ENCODE measurements at places on chromosomes 7 and 10.

- no peak for DNase-seq
Observed at GRCh38 chr7:298375-298702, 8.4 kb downstream of the FOXL3 start.

GRCh38 chr10:13376746-13377145 is 28.7 kb upstream of the SEPHS1 start:
- no peak for DNase-seq

DNA sequence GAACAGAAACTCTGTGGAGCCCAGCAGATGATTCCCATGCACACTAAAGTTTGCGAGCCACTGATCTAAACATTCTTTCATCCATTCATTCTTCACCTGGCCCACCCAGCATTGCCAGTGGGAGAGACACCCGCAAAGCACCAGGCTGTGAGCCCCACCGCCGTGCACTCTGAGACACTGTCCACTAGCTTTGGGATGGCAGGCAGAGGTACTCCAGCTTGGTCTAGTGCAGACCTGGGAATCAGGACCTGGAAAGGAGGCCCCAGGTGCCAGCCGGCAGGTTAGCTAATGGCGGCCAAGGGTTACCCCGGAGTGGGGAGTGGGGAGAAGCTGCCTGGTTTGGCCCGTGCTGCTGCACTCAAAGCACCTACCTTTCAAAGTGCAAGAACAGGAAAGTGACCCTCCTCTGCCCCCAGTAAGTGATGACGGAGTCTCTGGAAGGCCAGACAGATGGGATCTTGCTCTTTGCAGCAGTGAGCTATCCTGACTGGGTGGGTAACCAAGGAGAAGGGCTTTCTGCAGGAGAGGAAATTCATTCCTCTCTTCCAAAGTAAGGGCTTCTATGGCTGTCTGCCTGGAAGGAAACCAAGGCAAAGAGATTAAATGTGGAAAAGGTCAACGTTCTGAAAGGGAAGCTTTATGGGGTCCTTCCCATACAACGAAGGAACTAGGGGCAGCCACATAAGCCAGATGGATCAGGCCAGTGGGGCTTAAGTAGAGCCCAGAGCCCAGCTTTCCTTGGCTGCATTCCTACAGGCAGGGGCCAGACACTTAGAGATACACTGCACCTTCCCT is 74.2 kb upstream of the LRRC4 start:
- DNase-seq, result no peak

GRCh38 chr7:74039337-74039736 is 11.4 kb downstream of the ELN start:
- no peak for DNase-seq

- no peak for DNase-seq
Observed at GRCh38 chr7:155418941-155419755, 38.8 kb upstream of the EN2 start.

DNA sequence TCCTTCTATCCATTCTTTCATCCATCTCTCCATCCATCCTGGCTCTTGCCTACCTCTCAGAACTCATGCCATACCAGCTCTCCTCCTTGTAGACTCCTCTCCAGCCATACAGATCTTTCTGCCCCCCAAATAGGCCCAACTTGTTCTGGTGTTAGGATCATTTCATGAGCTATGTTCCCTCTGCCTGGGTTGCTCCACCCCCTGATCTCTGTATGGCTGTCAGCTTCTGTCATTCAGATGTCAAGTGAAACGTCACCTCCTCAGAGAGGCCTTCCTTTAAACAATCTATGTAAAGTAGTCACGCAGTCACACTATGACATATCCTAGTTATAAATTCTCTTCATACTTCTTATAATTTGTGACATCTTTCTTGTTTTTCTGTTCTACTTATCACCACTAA is 42.3 kb upstream of the PNLIPRP3 start:
- DNase-seq, result no peak
